ENCODE measurements at places on chromosomes 6 and 20. TPM values are rescaled to one million over a fixed set of nuclear protein-coding genes. Genes with fewer than 3 reads are reported as not detected.

TMC2 gene
- polyA plus RNA-seq, result not detected

TDP2 gene
- 26.4 TPM for polyA plus RNA-seq

CCN5 gene
- polyA plus RNA-seq, result 0.25 TPM

KIF6 gene
- 1.3 TPM for polyA plus RNA-seq

ESR1 gene
- polyA plus RNA-seq, result 0.87 TPM

GTSF1L gene
- polyA plus RNA-seq, result not detected

UQCC2 gene
- 71.0 TPM for polyA plus RNA-seq

CCM2L gene
- 6.0 TPM for polyA plus RNA-seq

TCP11 gene
- 0.12 TPM for polyA plus RNA-seq

MOCS1 gene
- polyA plus RNA-seq, result 5.3 TPM

RIMS1 gene
- 0.51 TPM for polyA plus RNA-seq

TNFRSF6B gene
- 1.1 TPM for polyA plus RNA-seq

DEFB115 gene
- not detected for polyA plus RNA-seq

UBE2C gene
- polyA plus RNA-seq, result 46.6 TPM

Data from muscle of leg (tissue), 16 donors.